Stimulated activated CD4-positive, alpha-beta T cell treated with anti-CD3 and anti-CD28 coated beads, Interleukin-2, amount 100 ng/mL, for 48 hours (primary cell): ENCODE measurements at places on chromosomes 6 and 20.

GRCh38 chr20:35502352-35502751, 27.1 kb downstream of the C20orf173 start:
- DNase-seq: no peak

DNA sequence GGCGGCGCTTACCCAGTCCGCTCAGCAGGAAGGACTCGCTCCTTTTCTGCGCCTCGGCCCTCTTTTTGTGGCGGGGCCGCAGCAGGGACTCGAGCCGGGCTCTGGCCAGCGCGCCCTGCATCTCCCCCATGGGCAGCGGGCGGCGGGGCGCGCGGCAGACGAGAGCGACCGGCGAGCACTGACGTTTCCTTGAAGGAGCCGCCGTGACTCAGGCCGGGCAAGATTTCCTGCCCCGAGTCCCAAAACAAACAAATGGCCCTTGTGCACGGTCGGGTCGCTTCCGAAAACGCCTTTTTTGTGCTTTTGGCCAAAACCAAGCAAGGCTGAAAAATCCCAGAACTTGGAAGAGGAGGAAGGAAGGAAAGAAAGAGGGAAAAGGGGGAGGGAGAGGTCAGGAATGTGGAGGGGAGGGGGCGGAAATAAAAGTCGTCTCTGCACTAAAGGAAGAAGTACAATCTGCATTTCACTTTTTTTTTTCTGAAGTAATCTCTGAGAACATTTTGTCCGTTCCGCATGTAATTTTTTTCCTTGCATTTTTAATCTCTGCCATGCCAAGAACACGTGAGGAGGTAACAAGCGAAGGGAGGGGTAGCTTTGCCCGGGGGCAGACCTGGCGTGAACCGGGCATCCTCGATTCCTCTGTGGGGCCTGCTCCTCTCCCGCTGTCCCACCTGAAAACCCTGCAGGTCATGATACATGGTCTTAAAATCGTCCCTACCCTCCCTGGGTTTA, 123.3 kb upstream of the SLC2A12 start:
- peak; percentile 39 for DNase-seq

GRCh38 chr20:63452821-63453523, 19.5 kb downstream of the KCNQ2 start:
- no peak for DNase-seq

- DNase-seq: no peak
Measured at GRCh38 chr6:16067568-16067967, 61.3 kb upstream of the MYLIP start.

DNA sequence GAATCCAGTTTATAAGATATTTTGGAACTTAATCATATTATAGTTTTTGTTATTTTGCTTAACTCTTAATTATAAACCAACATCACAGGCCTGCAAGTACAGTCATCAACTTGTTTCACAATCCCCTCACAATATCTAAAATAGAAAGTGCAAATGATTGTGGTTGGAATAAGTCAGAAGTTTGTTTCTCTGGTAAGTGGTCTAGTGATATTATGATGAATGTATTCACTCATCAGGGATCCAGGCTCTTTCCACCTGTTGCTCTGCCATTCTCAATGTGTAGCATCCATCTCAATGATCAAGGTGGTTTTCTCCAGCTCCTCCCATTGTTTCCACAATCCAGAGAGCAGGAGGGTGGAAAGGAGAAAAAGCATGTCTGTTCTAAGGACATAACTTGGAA, 54.2 kb downstream of the OPN5 start:
- no peak for DNase-seq

- DNase-seq: no peak
Measured at GRCh38 chr20:47319517-47320252, 36.8 kb downstream of the ZMYND8 start.

DNA sequence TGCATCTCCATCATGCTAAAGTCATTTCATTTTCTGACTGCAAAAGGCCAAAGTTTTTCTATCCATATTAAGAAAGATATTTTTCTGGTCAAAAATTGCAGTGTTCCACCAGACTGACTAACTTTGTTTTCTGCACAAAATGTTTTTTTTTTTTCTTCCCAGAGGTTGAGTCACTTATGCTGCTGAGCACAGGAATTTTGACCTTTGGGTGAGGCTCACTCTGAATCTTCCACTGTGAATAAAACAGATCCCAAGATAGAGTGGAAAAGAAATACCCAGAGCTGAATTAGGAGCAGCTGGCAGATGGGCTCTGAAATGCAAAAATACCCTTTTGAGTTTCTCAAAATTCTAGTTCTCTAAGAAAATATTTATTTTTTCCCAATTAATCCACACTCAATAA, 996.8 kb downstream of the KIF16B start:
- DNase-seq: no peak

DNA sequence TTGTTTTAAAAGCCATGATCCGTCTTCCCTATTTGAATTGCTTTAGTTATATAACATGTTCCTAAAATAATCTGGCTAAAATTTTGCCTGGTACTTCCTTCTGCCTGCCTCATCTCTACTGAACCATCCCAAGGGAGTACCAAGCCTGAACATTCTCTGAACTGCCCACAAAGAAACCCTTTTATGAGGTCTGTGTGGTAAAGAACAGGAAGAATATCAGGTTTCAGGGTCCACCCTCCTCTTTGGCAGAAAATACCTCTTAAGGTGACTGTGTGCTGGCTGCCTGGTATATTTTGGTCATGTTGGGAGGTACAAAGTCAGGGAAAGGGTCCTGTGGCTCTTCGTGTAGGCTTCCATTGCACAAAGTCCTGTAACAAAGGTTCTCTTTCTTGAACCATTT, 574.1 kb upstream of the CHD6 start:
- no peak for DNase-seq

GRCh38 chr6:130776287-130776925, 50.8 kb upstream of the SMLR1 start:
- DNase-seq: no peak

- no peak for DNase-seq
Measured at GRCh38 chr6:158703111-158703836, 53.4 kb downstream of the SYTL3 start.

DNA sequence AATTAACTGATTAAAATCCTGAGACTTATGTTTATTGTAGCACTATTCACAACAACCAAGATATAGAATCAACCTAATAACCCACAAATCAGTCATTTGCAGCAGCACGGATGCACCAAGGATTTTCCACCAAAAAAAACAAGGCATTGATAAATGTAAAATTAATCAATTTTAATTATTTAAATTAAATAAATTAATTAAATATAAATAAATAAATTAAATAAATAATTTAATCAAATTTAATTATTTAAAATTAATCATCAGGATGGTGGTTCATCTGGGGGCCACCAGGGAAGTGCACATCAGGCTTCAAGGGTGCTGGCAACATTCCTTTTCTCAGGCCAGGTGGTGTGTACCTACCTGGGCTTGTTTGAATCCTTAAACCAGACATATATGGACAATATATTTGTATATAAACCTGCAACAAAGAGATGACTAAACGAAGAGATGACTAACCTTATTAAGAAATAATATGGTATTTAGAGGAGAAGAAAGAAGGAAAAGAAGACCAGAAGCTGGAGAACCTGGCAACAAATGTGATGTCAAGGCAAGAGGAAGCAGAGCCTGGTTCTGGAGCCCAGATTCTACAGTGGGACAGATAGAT, 89.2 kb downstream of the CD164 start:
- no peak for DNase-seq

- DNase-seq: no peak
Measured at GRCh38 chr20:59661621-59662020, 57.3 kb downstream of the PHACTR3 start.

DNA sequence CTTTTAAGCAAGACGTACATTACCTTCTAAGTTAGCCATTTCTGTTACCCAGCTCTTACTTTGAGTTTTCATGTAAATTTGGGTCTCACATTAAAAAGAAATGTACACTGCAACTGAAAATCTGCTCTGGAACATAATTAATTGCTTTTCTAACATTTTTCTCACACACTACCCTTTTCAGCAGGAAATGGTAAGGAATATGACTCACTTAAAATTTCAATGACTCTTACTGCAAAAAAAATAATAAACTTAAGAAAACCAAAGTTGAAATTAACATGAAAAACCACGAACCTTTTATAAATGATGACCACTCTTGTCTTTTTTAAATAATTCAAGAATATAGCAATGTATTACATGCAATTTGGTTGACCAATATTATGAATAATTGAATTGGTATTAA, 1.3 kb downstream of the CGA start:
- no peak for DNase-seq

GRCh38 chr6:98452685-98453084, 381.7 kb upstream of the POU3F2 start:
- DNase-seq: no peak

DNA sequence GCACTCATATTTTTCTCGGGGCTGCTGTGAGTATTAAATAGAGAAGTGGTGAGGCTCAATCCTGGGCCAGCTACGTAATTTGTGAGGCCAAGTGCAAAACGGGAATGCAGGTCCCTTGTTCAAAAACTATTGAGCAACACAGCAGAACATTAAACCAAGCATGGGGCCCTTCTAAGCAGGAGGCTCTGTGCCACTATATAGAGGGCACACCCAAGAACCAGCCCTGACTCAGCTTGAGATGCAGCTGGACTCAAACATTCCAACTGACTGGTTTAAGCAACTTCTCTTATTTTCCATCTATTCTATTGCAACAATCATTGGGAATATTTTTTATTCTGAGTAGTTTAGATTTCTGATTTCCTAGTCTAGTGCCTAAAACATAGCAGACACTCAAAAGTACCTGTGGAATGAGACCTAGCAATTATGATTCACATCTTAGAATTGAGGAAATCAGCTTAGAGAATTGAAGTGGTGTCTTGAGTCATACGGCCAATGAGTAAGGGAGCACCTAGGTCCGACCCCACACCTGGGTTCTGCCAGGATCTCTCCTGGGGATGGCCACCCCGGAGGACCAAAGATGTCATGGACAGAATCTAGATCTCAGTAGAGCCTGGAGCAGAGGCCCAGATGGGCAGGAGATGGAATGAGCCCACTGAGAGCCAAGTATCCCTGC, 1.3 kb downstream of the SIRPB2 start:
- DNase-seq: no peak

DNA sequence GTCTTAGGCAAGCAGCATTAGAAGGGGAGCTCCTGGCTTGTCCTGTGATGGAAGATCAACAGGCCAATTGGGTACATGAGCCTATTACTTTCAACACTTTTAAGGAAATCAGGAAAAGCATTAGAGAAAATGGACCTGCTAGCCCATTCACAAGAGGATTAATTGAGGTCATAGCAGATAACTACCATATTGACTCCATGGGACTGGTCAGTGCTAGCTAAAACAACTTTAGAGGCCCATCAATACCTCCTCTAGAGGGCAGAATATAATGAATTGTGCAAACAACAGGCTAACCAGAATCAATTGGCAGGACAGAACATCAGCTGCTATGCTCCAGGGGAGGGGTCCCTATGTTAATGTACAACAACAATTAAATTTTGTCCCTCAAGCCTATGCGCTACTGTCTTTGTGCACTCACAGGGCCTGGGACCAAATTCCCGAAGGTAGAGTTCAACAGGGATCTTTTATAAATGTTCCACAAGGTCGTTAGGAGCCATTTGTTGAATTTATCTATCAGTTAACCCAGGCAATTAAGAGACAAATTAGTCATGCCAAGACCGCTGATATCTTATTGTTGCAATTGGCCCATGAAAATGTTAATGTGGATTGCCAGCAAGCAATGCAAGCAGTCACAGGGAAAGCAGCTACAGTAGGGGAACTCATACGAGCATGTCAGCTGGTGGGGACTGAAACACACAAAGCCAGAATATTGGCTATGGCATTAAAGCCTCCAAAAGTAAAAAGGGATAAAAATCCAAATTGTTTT, 106.6 kb upstream of the BTN3A2 start:
- no peak for DNase-seq

DNA sequence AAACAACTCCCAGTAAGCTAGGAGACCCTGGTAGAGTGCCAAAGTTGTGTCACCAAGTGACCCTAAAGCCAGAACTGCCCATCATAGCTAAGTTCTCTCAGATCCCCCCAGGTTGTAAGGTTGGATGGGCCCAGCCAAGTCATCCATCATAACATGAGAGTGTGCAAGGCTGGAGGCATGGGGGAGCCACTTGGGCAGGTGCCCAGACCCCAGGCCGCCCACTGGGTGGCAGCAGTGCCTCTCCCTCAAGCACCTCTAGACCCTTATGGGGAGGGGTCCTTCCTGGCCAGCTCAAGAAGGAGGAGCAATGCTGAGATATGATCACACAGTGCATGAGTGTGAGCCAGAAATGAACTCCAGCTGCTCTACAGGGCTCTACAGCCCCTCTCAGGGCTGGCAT, 154.5 kb downstream of the MYLK4 start:
- no peak for DNase-seq

- no peak for DNase-seq
Measured at GRCh38 chr20:64064145-64064698, 1.2 kb downstream of the TCEA2 start.

GRCh38 chr6:40792183-40792582, 205.0 kb upstream of the LRFN2 start:
- no peak for DNase-seq

DNA sequence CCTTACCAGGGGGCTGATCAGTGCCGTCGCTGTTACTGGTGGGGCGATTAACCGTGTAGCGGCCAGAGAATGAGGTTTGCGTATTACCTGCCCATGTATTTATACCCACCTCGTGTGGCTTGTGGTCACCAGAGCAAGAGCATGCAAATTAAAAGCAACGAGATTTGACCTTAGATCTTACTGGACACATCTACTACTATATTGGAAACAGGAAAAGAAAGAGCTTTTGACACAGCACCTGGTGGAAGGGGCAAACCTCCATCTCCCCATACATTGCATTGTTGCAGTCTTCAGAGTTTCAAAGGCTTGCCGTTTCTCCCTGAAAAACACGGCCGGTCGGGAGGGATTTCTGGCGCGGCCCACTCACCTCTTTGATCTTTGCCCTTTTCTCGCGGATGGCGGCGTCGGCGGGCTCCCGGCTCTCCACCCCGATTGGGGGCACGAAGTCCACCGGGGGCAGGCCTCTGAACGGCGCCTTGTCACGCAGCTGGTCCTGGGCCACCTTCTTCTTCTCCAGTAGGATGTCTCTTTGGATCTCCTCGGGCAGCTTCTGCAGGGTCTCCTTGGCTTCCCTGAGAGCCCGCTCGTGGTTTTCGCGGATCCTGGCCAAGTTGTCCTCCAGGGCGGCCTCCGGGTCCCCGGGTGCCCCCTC, 1.3 kb downstream of the MAN1A1 start:
- peak; percentile 9 for DNase-seq

DNA sequence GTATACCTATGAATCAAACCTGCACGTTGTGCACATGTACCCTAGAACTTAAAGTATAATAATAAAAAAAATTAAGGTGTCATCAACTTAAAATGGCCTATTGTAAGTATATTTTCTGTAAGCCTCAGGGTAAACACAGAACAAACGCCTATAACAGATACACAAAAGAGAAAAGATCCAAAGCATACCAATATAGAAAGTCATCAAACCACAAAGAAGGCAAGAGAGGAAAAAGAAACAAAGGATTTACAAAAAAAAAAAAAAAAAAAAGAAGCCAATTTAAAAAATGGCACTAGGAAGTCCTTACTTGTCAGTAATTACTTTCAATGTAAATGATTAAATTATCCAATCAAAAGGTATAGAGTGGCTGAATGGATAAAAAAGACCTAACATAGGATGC, 24.6 kb upstream of the ASF1A start:
- DNase-seq: no peak
